Nephron progenitor cell (in vitro differentiated cells): ENCODE measurements at places on chromosomes 3 and 15.

DNA sequence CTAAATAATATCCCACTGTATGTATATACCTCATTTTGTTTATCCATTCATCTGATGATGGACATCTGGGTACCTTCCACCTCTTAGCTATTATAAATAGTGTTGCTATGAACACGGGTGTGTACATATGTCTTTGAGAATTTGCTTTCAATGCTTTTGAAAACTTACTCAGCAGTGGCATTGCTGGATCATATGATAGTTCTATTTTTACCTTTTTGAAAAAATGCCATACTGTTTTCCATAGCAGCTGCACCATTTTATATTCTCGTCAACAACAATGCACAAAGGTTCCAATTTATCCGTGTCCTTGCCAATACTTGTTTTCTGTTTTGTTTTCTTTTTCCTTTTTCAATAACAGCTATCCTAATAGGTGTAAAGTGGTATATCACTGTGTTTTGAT is 77.1 kb downstream of the PEAK1 start:
- peaks cover 45% of the 10 kb centered on the region for H3K36me3 ChIP-seq
- no peaks in the 10 kb centered on the region for H3K27me3 ChIP-seq
- H3K27ac ChIP-seq, result no peak overlapping the region
- H3K4me3 ChIP-seq, result no peak overlapping the region

- peaks cover 12% of the 10 kb centered on the region for H3K36me3 ChIP-seq
- DNase-seq, result no peak
Observed at GRCh38 chr3:154180836-154181691, 59.9 kb downstream of the ARHGEF26 start.

- H3K4me1 ChIP-seq, result peaks cover 9% of the 10 kb centered on the region
- no peaks in the 10 kb centered on the region for H3K36me3 ChIP-seq
- DNase-seq, result peak; percentile 80
- no peak overlapping the region for H3K27ac ChIP-seq
Observed at GRCh38 chr3:56467108-56467507, 1.2 kb downstream of the ERC2 start.

DNA sequence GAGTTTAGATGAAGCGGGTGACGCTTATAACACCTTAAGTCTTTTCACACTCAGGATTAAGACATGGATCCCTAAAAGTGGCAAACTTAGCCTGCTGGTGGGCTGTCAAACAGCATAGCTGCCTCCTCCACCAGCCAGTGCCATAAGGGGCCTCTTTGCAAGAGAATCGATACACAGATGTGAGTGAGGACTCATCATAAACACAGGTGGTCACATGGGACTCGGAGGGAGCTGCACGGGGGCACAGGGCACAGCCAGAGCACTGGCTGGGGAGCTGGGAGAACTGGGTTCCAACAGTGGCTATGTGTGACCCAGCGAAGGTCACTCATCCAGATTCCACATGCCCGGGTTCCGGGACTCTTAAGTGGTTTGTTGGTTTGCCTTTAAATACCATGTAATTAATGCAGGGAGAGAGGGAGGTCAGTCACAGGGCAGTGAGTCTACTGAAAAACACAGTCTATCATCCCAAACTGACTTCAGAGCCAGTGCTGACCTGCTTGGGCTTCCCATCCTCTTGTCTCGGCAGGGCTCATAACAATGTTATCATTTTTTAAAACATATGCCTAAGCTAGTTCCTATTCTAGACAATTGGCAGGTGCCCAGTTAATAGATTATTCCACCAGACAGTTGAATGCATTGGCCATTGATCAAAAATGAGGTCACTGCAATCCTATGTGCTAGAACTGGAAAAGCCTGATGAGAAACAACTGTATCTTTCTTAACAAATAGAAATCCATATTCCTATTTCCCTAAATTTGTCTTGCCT is 51.8 kb downstream of the SLC12A8 start:
- no peak overlapping the region for H3K27ac ChIP-seq
- H3K27me3 ChIP-seq, result peaks cover 3% of the 10 kb centered on the region
- H3K36me3 ChIP-seq, result no peaks in the 10 kb centered on the region

- no peak overlapping the region for H3K27ac ChIP-seq
- H3K4me1 ChIP-seq, result peaks cover 14% of the 10 kb centered on the region
- peaks cover 6% of the 10 kb centered on the region for H3K27me3 ChIP-seq
- DNase-seq, result no peak
- H3K4me3 ChIP-seq, result no peak overlapping the region
Observed at GRCh38 chr3:16837602-16838001, 47.2 kb upstream of the PLCL2 start.

DNA sequence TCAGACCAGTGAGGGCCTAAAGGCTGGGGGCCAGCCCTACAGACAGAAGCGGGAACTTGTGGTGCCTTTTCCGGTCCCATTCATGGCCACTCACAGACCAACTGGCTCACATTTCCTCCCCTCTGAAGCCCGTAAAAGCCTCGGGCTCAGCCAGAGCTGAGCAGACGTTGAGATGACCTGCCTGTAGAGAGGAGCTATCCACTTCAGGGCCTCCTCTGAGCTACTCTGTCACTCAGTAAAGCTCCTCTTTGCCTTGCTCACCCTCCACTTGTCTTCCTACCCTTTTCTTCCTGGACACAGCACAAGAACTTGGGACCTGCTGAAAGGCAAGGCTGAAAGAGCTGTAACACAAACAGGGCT is 53.5 kb downstream of the SLMAP start:
- peaks cover 12% of the 10 kb centered on the region for H3K36me3 ChIP-seq
- H3K27ac ChIP-seq, result peak overlapping the region; percentile 74
- no peak for DNase-seq
- peaks cover 27% of the 10 kb centered on the region for H3K4me1 ChIP-seq
- H3K27me3 ChIP-seq, result no peaks in the 10 kb centered on the region

DNA sequence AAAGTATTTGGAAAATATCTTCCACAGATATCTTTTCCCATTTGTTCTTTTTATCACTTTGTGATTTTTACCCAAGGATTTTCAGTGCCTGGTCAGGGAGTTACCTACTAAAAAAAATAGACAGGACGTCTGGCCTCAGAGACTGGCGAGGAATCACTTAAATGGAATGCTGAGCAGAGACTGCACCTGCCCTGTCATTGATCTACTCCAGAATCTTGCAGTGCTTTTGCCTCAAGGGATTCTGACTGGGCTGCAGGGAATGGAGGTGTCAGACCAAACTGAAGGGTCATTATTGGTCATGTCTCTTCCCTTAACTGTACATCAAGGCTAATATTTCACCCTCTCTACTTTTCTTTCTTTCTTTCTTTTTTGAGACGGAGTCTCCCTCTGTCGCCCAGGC is 12.1 kb upstream of the RYR3 start:
- H3K4me1 ChIP-seq, result peaks cover 8% of the 10 kb centered on the region
- H3K4me3 ChIP-seq, result no peak overlapping the region
- peaks cover 5% of the 10 kb centered on the region for H3K27me3 ChIP-seq
- no peaks in the 10 kb centered on the region for H3K36me3 ChIP-seq
- no peak overlapping the region for H3K27ac ChIP-seq
- no peak for DNase-seq

DNA sequence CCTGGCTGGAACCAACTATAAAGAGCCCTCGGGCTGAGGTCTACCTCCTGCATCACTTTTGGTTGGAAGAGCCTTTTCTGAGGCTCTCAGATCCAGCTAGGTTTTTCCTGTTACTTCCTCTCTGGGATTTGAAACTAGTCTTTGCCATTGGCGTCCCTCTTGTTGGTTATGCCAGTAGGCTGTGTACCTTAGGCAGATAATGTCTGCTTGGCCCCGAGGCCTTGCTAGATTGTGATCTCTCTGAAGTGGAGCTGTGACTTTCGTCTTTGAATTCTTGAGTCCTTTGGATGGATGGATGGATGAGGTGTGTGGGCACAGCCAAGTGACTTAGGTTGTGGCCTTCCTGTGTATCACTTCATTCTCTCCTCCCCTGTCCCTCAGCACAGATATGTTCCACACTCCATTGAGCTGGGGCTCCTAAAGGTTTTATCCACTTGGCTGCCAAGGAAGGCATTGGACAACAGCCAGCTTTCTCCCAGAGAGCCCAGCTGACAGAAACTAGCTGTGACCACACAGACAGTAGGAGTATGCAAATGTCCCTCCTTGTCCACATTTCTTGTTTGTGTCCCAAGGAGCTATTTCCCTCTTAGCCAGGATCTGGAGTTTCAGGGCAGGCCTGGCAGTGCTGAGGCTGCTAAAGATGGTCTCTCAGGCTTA is 7.9 kb upstream of the DNAJC17 start:
- no peak overlapping the region for H3K27ac ChIP-seq
- peaks cover 13% of the 10 kb centered on the region for H3K27me3 ChIP-seq
- peaks cover 9% of the 10 kb centered on the region for H3K36me3 ChIP-seq
- DNase-seq, result no peak

GRCh38 chr3:52399593-52399992 is 45.3 kb downstream of the SEMA3G start:
- DNase-seq, result no peak
- peaks cover 7% of the 10 kb centered on the region for H3K27me3 ChIP-seq
- no peak overlapping the region for H3K4me3 ChIP-seq
- peak overlapping the region; percentile 36 for H3K27ac ChIP-seq
- H3K36me3 ChIP-seq, result peaks cover 20% of the 10 kb centered on the region

DNA sequence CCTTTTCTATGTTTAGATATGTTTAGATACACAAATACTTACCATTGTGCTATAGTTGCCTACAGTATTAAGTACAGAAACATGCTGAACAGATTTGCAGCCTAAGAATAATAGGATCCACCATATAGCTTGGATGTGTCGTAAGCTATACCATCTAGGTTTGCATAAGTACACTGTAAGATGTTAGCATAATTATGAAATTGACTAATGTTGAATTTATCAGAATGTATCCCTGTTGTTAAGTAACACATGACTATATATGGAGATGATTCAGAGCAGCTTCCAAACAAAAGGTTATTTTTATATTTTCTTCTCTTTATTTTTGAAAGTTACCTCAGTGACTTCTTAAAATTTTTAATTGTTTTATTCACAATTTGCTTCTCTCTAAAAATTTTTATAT is 2.4 kb downstream of the SLC28A2 start:
- no peak overlapping the region for H3K4me3 ChIP-seq
- H3K4me1 ChIP-seq, result no peaks in the 10 kb centered on the region
- DNase-seq, result no peak
- no peaks in the 10 kb centered on the region for H3K36me3 ChIP-seq
- H3K27ac ChIP-seq, result no peak overlapping the region

- no peak for DNase-seq
- no peak overlapping the region for H3K4me3 ChIP-seq
- no peak overlapping the region for H3K27ac ChIP-seq
- H3K36me3 ChIP-seq, result no peaks in the 10 kb centered on the region
- H3K4me1 ChIP-seq, result no peaks in the 10 kb centered on the region
- H3K27me3 ChIP-seq, result peaks cover 21% of the 10 kb centered on the region
Observed at GRCh38 chr15:92336419-92336987, 57.2 kb upstream of the ST8SIA2 start.

- no peaks in the 10 kb centered on the region for H3K27me3 ChIP-seq
- no peak overlapping the region for H3K27ac ChIP-seq
- no peaks in the 10 kb centered on the region for H3K36me3 ChIP-seq
- H3K4me3 ChIP-seq, result no peak overlapping the region
- no peak for DNase-seq
Observed at GRCh38 chr3:18153571-18154173, 271.5 kb downstream of the SATB1 start.

DNA sequence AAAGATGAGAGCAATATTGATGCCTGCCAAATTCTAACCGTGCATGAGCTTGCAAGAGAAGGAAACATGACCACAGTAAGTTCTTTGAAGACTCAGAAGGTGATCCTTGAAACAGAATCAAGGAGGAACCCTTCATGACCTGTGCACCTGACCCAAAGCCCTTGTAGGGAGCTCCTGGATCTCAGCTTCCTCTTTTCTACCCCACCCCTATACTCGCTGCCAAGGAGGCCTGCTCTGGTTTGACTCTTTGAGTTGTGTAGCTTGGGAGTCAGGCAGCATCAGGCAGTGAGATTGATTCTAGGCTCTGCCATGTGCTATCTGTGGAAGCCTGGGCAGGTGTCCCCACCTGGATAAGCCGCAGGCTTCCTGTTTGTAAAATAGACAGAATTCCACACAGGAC is 10.6 kb downstream of the TTC21A start:
- no peak for DNase-seq
- H3K4me1 ChIP-seq, result peaks cover 16% of the 10 kb centered on the region
- H3K36me3 ChIP-seq, result peaks cover 5% of the 10 kb centered on the region
- peaks cover 8% of the 10 kb centered on the region for H3K27me3 ChIP-seq

DNA sequence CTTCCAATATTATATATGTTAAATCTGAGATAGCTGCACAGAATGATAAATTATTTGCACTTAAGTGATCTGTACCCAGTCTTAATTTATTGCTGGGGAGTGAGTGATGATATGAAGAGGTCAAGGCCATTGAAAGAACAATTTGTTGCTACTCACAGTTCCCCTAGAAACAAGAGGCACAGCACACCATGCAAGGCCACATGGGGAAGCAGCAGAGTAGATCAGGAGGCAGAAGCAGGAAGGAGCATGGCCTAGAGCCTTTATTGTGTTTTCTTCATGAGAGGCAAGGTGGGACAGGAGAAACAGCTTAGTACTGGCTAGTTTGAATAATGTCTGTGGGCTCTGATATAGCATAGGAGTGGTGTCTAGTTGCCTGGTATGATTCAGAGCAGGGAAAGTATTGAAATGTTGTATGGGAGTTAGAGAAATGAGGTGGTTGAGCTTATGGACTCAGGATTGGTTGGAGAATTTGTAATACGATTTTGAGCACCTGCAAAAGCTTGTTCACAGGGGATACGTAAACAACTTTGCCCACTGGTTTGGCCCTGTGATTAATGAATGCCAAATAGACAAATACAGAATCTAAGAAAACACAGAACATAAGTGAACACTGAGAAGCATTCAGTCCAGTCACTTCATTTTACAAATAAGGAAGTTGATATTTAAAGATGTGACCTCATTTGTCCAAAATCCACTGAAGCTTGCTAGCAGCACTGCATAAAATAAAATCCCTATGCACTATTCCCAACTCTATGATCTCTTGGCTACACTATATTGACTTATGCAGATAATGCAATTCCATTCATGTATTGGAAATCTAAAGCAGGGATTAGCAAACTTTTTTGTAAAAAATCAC is 71.7 kb downstream of the TMCO5A start:
- H3K27ac ChIP-seq, result no peak overlapping the region
- H3K36me3 ChIP-seq, result peaks cover 6% of the 10 kb centered on the region
- no peak overlapping the region for H3K4me3 ChIP-seq
- no peaks in the 10 kb centered on the region for H3K27me3 ChIP-seq
- no peak for DNase-seq

GRCh38 chr3:143165211-143165610 is 45.6 kb downstream of the CHST2 start:
- DNase-seq, result no peak
- H3K4me1 ChIP-seq, result peaks cover 7% of the 10 kb centered on the region
- H3K4me3 ChIP-seq, result no peak overlapping the region
- H3K36me3 ChIP-seq, result no peaks in the 10 kb centered on the region

DNA sequence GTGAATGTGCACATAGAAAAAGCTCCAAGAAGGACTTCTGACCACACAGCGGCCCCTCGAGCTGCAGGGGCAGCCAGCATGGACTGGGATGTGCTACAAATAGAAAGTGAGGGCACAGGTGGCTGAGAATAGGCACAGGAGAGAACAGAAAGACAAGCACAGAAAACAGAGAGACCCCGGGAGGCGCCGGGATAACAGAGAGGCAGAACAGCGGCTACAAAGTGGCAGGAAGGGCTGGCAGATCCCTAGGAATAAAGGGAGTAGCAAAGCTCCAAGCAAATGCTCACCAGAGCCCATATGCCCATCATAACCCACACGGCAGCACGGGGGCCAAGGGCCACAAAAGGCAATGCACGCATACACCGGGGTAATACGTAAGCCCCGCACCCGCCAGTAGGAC is 201.7 kb upstream of the NSMCE3 start:
- no peaks in the 10 kb centered on the region for H3K27me3 ChIP-seq
- no peak overlapping the region for H3K4me3 ChIP-seq
- H3K4me1 ChIP-seq, result peaks cover 24% of the 10 kb centered on the region
- no peak for DNase-seq
- no peaks in the 10 kb centered on the region for H3K36me3 ChIP-seq

GRCh38 chr3:143806038-143806437 is 42.2 kb downstream of the SLC9A9 start:
- no peaks in the 10 kb centered on the region for H3K36me3 ChIP-seq
- H3K4me3 ChIP-seq, result no peak overlapping the region
- peaks cover 34% of the 10 kb centered on the region for H3K4me1 ChIP-seq
- no peaks in the 10 kb centered on the region for H3K27me3 ChIP-seq
- DNase-seq, result no peak
